ENCODE measurements at places on chromosomes 12 and 14. TPM values are rescaled to one million over a fixed set of nuclear protein-coding genes. Genes with fewer than 3 reads are reported as not detected.

GRCh38 chr12:124296295-124296915 lies 1.5 kb downstream of the RFLNA start:
- H3K4me1 ChIP-seq: no peaks in the 10 kb centered on the region
- peak overlapping the region; percentile 82 for H3K27ac ChIP-seq
- H3K4me3 ChIP-seq: peak overlapping the region; percentile 62
- DNase-seq: peak; percentile 85

GRCh38 chr14:38646391-38646790 lies 390.5 kb upstream of the CLEC14A start:
- no peaks in the 10 kb centered on the region for H3K27me3 ChIP-seq
- no peaks in the 10 kb centered on the region for H3K4me1 ChIP-seq
- H3K4me3 ChIP-seq: no peak overlapping the region
- H3K27ac ChIP-seq: no peak overlapping the region
- DNase-seq: no peak

DNA sequence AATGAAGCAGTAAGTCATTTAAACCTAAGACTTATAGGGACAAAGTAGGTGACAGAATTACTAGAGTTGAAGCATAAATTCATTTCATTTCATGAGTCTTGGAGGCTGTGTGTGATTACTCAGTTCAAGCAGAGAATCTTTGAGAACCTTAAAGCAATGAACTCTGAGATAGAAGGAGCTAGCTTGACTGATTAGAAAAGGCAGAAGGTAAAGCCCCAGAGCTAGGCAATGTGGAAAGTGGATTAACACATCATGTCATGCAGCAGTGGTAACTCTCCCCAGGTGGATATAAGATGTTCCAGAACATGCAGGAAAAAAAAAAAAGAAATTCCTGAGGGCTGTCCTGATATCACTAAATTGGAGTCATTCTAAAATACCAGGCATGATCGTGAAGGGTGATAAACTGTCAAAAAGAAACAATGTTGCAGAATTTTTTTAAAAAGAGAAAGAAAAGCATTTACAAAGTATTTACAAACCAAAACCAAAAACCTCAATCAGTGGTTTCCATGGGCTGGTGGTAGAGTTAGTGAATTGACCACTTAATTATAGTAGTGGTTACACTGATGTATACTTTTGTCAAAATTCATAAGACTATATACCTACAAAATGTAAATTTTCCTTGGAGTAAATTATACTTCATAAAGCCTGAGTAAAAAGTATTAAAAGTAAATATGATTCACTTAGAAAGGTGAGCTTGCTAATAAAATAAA lies 12.7 kb upstream of the SLC16A7 start:
- H3K4me3 ChIP-seq: no peak overlapping the region
- H3K27me3 ChIP-seq: no peaks in the 10 kb centered on the region
- no peak for DNase-seq

- H3K4me1 ChIP-seq: no peaks in the 10 kb centered on the region
- no peak overlapping the region for H3K27ac ChIP-seq
- no peak overlapping the region for H3K4me3 ChIP-seq
- no peaks in the 10 kb centered on the region for H3K27me3 ChIP-seq
- H3K36me3 ChIP-seq: no peaks in the 10 kb centered on the region
Measured at GRCh38 chr12:75459755-75460154, 20.8 kb upstream of the GLIPR1 start.

ADCY6 gene
- total RNA-seq: 153 TPM

OAS2 gene
- 5.4 TPM for total RNA-seq

SUDS3 gene
- total RNA-seq: 39.2 TPM

GLS2 gene
- total RNA-seq: 2.3 TPM
